ENCODE measurements at places on chromosomes 4 and X.

- DNase-seq, result no peak
Measured at GRCh38 chrX:42818151-42818921, 40.4 kb upstream of the PPP1R2C start.

DNA sequence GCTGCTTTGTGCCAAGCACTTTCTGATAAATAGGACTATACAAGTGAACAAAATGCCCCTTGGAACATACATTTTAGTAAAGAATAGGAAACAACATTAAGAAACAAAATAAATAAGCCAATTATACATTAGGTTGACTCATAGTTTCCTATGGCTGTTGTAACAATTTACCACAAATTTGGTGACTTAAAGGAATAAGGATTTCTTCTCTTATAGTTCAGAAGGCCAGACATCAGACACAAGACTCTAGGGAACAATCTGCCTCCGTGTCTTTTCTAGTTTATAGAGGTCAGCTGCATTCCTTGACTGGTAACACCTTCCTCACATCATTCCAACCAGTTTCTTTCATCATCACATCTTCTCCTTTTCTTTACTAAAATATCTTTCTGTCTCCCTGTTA lies 235.9 kb upstream of the PCDH18 start:
- DNase-seq, result no peak

GRCh38 chr4:153020457-153020856 lies 84.3 kb downstream of the FHDC1 start:
- DNase-seq, result no peak

- DNase-seq, result no peak
Measured at GRCh38 chr4:147192679-147193078, 247.0 kb upstream of the TTC29 start.

GRCh38 chr4:13126976-13127910 lies 356.9 kb downstream of the RAB28 start:
- DNase-seq, result no peak

- no peak for DNase-seq
Measured at GRCh38 chr4:121227341-121227792, 63.2 kb upstream of the TNIP3 start.

GRCh38 chrX:132489578-132490419 lies 961 bp upstream of the MBNL3 start:
- DNase-seq, result peak; percentile 37

DNA sequence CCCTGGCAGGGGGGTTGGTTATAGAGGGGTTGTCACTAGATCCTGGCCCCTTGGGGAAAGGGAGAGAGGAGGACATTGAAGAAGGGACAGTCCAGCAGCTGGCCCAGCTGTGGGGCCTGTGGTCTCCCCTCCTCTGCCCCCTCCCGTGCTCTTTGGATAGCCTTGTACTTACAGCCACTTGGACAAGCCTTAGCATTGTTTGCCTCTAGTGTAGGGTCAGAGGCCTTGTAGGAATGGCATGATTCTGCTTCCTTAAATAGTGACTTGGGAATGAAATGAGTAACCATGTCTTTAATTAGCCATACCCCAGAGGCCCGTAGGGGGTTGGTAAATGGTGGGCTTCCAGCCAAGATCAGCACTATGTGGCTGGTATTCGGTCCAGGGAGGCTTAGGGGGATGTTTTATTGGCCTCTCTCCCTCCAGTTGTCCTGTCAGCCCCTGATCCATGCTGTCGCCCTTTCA lies 230.6 kb downstream of the PTTG2 start:
- DNase-seq, result no peak

GRCh38 chr4:76758290-76758882 lies 139.6 kb downstream of the SOWAHB start:
- peak; percentile 24 for DNase-seq

- no peak for DNase-seq
Measured at GRCh38 chrX:24117258-24117657, 32.3 kb upstream of the ZFX start.

GRCh38 chr4:134027931-134028330 lies 173.7 kb downstream of the PABPC4L start:
- DNase-seq, result peak; percentile 8

DNA sequence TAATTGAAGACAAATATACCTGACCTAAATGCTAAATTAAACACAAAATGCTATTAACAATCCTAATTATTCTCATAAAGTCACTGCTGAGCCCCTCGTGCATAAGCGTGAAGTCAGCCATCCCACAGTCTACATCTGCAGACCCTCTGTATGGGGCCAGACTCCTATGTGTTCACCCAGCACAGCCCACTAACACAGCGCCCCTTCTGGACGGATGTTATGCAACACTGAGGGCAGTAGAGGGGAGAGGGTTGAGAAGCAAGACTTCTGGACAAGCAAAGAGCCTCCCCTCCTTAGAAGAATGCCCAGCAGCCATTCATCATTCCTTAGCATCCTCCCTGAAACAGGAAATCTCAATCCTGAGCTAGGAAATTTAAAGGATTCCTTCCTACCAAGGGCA lies 7.9 kb downstream of the TRPC3 start:
- no peak for DNase-seq

DNA sequence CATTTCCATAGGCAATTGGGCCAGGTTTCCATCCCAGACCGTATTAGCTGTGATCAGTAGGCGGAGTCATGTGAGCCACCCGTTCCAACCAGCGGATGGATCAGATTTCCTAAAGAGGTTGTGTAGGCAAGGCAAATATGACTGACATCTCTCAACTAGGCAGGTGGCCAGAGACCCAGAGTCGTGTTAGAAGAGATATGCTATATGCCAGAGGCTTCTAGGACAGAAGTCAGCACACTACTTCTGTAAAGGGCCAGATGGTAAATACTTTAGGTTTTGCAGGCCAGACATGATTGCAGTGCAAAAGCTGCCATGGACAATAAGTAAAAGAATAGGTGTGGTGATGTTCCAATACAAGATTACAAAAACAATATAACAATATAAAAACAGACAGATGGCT lies 788.4 kb downstream of the RPA4 start:
- no peak for DNase-seq

DNA sequence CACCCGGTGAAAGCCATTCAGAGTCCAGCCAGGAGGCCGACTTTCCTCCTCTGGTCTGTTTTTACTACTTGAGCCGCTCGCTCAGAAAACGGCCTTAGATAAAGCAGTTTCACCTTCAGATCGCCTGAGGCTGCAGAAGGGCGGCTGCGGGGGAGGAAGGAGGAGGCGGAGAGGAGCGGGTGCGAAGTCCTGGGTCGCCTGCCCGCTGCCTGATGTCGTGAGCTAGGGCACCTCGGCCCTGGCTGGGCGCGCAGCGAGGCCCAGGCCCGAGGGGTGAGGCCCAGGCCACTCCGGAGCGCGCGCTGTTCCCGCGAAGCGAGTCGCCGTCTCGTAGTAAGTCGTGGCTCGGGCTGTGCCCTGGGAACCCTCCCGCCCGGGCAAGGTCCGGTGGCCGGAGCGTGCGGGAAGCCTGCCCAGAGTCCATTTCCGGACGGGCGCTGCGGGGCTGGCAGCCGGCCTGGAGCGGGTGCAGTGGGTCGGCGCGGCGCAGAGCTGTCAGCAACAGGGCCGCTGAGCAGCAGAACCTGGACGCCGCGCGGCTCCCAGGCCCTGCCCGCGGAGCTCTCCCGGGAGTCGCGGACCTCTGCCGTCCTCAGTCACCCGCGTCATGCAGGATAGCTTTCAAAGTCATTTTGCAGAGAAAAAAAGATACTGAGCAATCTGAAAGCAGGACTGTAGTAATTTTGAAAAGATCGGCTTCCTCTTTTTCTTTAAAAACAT lies 18.6 kb downstream of the TRIM2 start:
- no peak for DNase-seq

DNA sequence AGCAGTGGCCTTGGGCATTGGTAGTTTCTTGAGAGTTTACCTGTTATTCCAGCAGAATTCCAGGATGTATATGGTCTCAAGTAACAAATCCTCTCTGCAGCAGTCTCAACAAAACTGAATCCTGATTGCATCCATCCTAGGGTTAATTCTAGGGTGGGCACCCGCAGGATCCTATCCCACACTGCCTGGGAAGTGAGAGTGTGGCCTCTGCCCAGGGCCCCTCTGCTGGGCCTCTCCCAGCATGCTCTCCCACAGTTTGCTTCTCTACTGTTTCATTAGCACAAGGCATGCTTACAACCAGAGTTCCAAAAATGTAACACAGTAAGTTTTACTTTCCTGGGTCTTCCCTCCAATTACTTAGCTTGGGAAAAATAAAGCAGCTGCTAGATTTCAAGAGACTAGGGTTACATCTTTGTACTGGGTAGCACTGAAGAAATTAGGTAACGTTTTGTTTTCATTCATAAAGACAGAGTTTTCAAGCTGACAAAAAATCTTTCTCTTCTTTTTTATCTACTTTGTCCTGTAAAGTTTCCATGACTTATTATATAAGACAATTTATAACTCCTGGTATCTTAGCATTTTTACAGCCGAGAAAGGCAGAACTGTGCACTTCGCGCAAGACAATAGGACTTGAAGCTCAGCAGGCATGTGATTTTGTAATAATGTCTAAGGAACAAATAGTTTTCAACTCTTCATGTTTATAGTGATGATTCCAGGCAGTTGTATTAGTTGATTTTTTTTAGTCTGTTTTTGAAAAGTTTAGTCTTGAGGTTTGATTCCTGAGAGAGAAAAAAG lies 131.2 kb upstream of the PCDH18 start:
- no peak for DNase-seq

DNA sequence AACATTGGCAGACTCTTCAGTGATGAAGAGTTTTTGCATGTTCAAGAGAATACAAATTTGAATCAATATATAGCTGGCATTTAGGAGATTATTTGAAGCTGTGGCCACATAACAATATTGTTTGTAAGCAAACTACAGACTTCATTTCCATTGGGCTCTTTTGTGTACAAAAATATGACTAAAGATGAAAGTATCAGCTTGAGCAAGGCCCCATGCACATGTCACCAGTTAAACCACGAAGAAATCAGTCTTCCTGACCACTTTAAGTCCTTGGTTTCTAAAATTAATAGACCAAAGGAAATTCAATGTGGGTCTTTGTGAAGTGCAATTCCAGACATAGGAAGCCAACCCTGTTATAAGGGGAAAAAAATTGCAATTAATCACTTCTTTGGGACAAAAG lies 1664.6 kb upstream of the ADGRL3 start:
- DNase-seq, result no peak

- DNase-seq, result no peak
Measured at GRCh38 chrX:14344172-14344940, 185.0 kb upstream of the GLRA2 start.

GRCh38 chr4:125639182-125639621 lies 324.4 kb downstream of the FAT4 start:
- DNase-seq, result no peak

- no peak for DNase-seq
Measured at GRCh38 chrX:47664737-47665136, 5.8 kb upstream of the UXT start.

- DNase-seq, result no peak
Measured at GRCh38 chr4:185068837-185069236, 50.5 kb downstream of the HELT start.

DNA sequence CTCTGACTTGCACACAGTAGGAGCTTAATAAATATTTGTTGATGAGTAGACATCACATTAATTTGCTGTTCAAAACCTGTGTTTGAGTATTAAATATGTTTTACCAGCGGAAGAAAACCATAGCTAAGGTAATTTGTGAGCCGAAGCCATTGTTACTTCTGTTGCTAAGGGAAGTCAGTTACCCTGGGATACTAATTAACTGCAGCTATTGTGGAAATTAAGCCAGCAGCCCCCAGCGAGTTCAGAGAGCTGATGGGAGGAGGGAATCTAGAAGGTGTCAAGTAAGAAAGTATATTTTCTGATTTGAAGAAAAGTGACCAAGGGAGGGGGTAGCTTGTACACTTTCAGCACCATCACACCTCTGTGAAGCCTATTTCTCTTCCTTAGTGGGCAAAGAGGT lies 76.7 kb upstream of the IGSF1 start:
- DNase-seq, result no peak

DNA sequence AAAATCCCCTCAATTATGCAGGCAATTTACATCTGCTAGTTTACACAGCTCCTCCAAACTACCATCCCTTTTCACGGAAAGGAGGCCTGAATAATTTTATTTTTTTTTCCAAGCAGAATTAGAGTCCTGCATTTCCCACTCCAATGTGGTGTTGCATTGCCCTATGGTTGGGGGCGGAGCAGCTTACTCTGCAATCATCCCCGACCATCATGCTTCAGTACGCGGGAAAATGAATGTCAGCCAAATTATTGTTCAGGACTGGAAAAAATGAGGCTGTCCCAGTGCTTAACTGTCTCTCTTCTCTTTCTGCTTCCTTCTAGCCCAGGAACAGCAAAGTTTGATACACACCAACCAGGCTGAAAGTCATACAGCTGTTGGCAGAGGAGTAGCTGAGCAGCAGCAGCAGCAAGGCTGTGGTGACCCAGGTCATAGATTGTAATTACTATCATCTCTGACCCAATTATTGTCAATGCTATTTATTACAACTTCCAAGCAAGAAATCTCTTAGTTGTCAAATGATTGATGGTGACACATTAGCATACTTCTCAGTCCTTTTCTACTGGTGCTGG lies 28.3 kb downstream of the MMRN1 start:
- no peak for DNase-seq

- no peak for DNase-seq
Measured at GRCh38 chr4:104470770-104471169, 23.9 kb downstream of the CXXC4 start.

GRCh38 chr4:81574991-81575390 lies 103.3 kb upstream of the RASGEF1B start:
- no peak for DNase-seq

GRCh38 chr4:159487284-159487747 lies 384.4 kb downstream of the RAPGEF2 start:
- peak; percentile 43 for DNase-seq

DNA sequence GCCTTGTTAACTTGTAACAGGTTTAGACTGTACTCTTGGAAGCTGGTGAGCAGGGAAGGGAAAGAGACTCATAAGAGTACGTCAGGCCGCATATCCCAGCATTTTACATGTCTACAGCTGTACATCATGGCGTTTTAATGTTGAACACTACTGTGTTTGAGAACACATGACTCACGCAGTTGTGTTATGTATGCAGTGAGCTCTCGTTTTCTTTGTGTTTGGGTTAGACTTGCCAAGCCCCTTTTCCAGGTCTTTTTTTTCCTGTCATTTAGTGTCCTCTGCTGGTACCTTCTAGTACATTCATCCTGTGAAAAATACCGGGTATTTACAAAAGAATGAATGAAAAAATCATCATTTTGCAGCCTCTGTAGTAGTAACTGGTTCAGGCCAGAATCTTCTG lies 35.3 kb downstream of the SMS start:
- no peak for DNase-seq

DNA sequence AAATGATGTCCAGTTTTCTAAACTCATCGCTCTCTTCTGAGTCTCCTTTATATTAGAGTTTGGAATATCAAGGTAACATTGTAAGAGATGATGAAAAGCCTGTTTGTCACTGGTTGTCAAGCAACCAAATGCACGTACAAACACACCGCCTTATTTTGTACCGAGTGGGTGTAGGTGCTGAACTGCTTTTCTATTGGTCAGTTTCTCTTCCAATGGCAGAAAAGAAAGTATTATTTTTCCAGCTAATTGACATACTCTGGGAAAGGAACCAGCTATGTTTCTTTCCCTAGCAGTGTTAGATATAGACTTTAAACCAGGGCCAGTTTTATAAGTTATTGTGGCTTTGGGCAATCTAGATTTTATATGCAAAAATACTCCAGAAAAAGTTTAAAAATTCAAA lies 6.6 kb upstream of the PPM1K start:
- DNase-seq, result no peak

GRCh38 chr4:20354120-20354519 lies 102.4 kb downstream of the SLIT2 start:
- DNase-seq, result no peak

All from PC-9 (cell line).